NCI-H774 (cell line): ENCODE measurements at places on chromosomes 7 and 10.
A peak's percentile ranks its signal among the peaks of the same experiment; 100 is the strongest.

GRCh38 chr7:51270965-51271364, 45.6 kb downstream of the COBL start:
- DNase-seq, result no peak

GRCh38 chr10:618229-618989, 71.1 kb downstream of the DIP2C start:
- no peak for DNase-seq

DNA sequence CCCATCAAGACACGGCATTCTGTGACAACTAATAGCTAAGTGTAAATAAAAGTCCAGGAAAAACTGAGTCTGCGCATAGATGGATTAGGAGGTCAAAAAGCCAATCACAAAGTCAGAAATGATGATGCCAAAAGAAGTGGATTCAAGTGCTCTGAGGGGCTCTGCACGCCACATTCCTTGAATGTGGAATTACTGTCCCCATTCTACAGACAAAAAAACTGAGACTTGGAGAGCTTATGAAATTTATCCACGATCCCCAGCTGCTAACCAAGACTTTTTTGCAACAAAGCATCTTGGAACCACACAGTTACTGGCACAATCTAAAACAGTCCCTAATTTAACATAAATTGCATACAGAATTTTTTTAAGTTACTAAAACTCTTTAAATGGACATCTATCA, 49.6 kb upstream of the SLIT1 start:
- no peak for DNase-seq

- DNase-seq, result no peak
Measured at GRCh38 chr10:3783316-3783681, 1.7 kb downstream of the KLF6 start.

DNA sequence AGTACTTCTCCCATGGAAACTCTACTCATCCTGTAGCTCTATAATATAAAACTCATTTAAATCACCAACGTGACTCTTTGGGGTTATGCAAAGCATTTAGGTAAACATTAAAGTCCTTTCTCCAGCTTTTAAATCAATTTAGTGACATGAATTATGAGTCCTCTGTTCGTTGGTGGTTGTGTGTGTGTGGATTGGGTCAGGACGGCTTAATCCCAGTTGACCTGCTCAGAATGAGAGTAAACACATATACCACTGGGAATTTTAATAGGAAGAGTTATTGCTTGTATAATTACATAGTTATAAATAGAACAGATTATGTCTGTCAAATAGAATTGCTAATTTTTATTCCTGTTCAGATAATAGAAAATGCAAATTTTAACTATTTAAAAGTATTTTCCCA, 30.7 kb upstream of the ADCY1 start:
- peak; percentile 26 for DNase-seq

DNA sequence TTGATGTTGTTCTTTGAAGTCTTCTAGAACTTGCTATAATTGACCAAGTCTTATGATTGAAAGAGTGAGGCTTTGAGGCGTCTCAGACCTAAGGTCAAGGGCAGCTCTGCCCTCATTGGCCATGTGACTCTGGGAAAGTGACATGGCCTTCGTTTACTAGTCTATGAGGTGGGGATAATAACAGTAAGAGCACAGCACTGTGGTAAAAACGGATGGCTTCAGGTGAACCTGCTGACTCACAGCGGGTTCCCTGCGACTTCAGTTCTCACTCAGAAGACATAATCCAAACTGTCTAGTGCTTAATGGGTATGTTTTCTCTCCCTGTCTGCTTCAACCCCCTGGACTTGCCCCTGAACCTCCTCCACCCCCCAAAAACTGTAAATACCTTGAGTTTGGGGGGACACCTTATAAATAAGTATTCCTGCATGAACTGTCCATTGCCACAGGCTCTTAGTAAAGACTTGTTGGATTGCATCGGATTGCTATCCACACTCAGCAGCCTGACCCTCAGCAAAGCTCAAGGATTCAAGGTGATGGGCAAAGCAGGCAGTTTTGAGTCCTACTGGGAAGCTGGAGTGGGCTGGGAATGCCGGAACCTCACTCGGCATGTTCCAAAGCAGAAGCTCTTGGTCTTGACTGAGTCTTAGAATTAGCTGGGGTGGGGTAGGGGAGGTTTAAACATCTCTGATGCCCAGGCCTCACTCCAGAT, 304.6 kb downstream of the KLF6 start:
- no peak for DNase-seq

DNA sequence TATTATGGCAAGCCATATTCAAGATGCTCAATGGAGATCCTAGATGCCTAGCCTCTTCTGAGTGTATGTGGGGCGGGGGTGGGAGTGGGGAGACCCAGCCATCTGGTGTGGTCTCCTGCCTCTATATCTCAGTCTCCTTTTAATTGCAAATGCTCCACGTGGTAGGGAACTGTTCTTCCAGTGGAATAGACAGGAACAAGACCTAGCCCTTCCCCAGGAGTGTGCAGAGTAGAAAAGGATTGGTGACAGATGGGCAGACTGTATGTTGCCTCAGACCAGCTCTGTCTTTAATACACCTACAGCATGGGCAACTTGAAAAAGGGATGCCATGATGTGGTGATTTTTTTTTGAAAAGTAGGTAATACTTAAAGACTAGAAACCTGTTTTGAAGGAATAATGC, 12.6 kb downstream of the CYP3A5 start:
- DNase-seq, result no peak

GRCh38 chr7:84393786-84394185, 199.2 kb upstream of the SEMA3A start:
- no peak for DNase-seq

- DNase-seq, result no peak
Measured at GRCh38 chr7:134710854-134711624, 64.4 kb downstream of the BPGM start.

DNA sequence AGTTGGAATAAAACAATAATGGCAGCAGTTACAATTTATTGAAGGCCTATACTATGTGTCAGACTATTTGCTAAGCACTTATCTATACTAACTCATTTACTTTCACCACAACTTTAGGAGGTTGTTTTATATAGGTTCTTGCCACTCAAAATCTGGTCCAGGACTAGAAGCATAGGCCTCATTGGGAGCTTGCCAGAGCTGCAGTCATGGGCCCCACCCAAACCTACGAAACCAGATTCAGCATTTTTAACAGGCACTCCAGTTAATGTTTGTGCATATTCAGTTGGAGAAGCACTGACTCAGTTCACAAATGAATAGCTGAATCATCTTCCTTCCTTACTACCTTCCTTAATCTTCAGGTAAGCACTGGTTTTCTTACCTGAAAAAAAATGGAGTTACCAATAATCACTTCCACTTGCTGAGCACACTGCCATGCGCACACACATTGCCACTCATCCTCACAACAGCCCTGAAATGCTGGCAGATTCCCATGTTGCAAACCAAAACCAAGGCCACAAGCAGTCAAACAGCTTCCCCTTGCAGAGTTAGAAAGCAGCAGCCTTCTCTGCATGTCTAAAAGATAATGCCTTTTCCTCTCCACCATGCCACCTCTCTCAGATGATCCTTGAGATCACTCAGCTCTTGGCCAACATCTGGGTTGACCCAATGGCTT, 122.4 kb downstream of the SLC16A9 start:
- DNase-seq, result peak; percentile 4

DNA sequence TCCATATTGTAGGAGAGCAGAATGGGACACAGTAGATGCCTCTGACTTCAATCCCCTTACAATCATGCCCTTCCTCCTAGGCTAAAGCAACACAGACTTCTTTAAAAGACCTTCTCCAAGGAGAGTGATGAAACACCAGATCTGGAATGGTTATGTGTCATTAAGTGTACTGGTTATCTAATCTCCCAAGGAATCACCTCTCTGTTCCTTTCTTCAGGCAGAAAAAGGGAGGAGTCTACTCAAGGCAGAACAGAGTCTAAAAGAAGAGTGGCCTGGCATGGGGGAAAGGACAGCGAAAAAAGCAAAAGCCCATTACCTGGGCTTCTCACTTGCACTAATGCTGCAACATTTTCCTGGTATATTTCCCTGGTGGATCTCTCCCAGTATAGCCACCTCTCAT, 2.9 kb downstream of the ELMO1 start:
- no peak for DNase-seq

- no peak for DNase-seq
Measured at GRCh38 chr10:129955601-129956285, 8.3 kb downstream of the EBF3 start.
